ENCODE measurements at places on chromosomes 7 and 10. TPM values are rescaled to one million over a fixed set of nuclear protein-coding genes. Genes with fewer than 3 reads are reported as not detected.
A peak's percentile ranks its signal among the peaks of the same experiment; 100 is the strongest.

DNA sequence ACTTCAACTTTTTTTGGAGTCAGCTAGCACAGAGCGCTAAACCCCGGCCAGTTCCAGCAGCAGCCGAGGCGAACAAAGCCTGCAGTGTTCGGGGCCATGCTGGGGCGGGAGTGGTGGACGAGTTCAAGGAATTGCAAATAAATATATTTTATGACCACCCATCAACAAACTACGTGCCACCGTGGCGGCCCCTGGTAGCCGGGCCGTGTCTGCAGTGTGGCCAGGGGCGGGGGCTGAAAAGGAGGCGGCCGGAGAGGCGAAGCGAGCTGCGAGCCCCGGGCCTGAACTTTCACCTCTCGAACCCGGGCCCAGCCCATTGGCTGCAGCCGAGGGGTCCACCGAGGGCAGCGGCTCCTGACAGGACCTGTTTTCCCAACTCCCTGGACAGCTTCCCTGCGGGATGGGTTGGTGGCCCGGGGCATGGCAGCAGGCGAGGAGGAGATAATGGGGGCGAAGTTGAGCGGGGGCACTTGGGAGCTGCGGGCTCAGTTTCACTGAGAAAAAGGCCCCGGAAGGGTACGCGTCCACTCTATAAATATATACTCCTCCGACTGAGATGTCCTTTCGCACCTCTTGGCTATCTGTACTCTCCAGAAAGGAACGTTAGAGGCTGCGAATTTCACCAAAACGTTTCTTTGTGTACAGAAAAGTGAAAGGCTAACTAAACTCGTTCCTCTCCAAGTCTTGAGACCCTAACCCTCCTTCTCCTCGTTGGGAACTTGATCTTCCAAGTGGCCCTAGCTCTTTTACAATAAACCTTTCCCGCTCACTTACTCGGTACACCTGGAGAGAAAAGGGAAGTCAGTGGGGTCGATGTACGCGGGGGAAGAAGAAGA, 164.6 kb upstream of the PPP1R3A start:
- DNase-seq, result no peak

MUC3A gene
- total RNA-seq, result not detected

DNA sequence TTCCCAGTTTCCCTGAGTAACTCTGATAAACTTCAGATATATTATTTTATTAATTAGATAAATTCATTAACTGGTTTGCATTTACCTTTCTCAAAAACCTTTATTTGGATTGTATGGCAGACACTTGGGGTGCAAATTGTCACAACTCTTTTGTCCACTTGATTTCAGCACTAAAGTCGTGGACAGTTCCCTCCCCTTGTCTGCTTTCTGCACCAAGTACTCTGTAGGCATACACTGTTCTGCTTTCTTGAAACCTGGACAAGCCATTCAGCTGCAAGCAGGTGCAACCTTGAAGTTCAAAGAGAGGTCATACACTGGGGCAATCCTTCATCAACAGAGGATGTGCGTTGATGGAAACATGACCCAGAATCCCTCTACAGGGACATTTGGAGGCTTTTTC, 162.9 kb downstream of the ARL5B start:
- peak; percentile 7 for DNase-seq

- no peak for DNase-seq
Observed at GRCh38 chr7:129489491-129489890, 12.8 kb upstream of the SMKR1 start.

DNA sequence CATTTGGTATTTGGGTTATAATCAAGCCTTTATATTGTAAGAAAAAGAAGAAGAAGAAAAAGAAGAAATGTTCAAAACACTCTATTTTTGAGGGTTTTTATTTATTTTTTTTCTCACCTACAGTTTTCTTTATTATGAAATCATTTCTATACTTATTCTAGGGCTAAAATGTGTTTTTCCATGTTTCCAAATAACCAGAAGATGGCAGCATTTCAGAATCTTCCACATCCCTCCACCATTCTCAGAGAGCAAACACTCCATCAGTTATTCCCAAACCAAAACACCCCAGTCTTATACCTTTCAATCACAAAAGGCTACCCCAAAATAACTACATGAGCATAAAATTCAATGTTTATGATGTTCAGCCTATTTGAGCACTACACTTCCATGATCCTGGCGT, 38.7 kb upstream of the PPP1R17 start:
- no peak for DNase-seq

SLC13A1 gene
- not detected for total RNA-seq

NKX2-3 gene
- not detected for total RNA-seq

DNA sequence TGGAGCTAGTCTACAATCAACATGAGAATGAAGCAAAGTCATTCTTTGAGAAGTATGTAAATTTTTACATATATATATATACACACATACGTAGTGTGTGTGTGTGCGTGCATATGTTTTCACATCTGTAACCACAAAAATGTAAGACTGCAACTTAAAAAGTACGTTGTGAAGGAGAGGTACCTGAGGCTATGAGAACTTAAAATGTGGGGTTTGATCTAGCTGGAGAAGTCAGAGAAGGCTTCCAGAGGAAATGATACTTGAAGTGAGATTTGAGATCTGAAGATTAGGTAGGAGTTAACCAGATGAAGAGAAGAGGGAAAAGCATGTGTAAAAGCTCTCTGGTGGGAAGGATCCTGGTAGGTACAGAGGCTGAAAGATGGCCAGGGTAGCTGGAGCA, 5.8 kb downstream of the TAF5 start:
- no peak for DNase-seq

- DNase-seq, result no peak
Observed at GRCh38 chr10:72736176-72736827, 44.4 kb downstream of the MCU start.

CPXM2 gene
- not detected for total RNA-seq

SLC39A12 gene
- total RNA-seq, result not detected

DNA sequence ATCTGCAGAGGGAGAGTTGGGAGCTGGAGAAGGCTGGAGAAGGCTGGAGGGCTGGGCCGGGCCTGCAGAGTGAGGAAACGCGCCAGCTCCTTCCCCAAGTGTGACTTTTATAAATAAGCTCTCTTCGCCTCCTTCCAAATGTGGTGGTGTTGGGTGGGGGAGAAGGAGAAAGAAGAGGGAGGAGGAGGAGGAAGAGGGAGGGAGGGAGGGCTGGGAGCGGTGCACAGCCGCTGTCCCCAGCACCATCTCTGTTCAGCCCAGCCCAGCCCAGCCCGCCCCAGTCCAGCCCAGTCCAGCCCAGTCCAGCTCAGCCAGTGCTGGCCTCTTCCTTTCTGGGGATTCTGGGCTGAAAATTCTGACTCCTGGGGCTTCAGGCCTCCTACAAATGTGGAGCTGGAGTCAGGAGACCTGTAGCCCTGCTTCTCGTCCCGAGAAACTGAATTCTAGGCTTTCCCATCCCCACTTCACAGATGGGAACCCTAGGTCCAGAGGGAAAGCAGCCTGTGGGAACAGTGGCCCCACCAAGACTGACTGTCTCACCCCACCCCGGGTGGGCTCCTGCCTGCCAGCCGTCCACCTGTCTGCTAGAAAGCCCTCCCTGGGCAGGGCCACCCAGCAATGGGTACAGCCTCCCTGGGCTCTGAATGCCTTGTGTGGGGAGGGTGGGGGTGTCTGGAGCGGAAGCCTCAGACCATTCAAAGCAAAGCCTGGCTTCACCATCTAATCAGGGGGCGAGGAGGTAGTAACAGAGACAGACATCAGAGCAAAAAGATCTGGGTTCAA, 2.3 kb downstream of the STX1A start:
- DNase-seq, result no peak

DNA sequence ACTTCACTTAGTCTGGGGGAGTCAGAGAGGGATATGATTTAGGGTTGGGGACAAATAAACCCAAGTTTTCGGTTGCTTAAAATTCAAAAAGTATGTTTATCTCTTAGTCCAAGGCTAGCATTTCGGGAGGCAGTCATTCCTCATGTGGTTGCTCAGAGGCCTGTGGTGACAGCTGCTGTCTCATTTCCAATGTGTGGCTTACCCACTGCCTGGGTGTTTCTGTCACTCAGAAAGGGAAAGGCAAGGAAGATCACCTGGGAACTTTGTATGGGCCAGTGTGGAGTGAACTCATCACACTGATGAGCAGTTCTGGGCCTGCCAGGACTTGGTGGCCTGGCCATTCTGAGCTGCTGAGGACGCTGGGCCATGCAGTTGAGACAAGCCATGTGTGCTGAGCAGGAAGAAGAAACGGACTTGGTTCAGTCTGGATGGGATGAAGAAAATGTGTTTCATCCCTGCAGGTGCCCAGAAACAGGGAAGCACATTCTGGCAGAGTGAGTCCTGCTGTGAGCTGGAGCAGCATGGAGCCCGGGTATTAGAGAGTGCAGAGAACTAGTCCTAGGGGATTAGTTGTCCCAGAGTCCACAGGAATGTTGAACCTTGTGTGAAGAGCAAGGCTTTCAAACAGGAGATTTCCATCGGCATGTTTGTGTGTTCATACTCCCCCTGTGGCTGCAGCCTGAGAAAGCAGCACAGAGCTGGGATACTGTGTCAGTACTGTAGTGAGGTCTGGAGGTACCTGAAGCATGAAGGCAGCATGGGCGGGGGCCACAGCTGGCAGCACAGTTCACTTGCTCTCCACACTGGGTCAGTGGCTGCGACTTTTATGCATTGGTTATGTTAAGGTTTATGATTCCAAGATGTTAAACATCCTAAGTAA, 211.1 kb upstream of the IGFBP3 start:
- DNase-seq, result no peak

GRCh38 chr7:26653430-26654399, 210.7 kb downstream of the SKAP2 start:
- no peak for DNase-seq

Measured in activated CD4-positive, alpha-beta T cell treated with anti-CD3 and anti-CD28 coated beads, Interleukin-2, amount 10 ng/mL, durations not matched to agents 7 days and 5 days (primary cell).